H1 (cell line): ENCODE measurements at places on chromosomes 6 and 20.

GRCh38 chr6:26250698-26251044 lies 114.3 kb upstream of the BTN3A2 start:
- peak overlapping the region; percentile 98 for H3K4me3 ChIP-seq
- no peaks in the 10 kb centered on the region for H3K36me3 ChIP-seq
- peak overlapping the region; percentile 97 for H3K27ac ChIP-seq
- no peaks in the 10 kb centered on the region for H3K27me3 ChIP-seq
- DNase-seq = no peak

- DNase-seq = no peak
- H3K4me3 ChIP-seq = no peak overlapping the region
- H3K27ac ChIP-seq = no peak overlapping the region
Measured at GRCh38 chr6:161152907-161153662, 120.8 kb downstream of the AGPAT4 start.

DNA sequence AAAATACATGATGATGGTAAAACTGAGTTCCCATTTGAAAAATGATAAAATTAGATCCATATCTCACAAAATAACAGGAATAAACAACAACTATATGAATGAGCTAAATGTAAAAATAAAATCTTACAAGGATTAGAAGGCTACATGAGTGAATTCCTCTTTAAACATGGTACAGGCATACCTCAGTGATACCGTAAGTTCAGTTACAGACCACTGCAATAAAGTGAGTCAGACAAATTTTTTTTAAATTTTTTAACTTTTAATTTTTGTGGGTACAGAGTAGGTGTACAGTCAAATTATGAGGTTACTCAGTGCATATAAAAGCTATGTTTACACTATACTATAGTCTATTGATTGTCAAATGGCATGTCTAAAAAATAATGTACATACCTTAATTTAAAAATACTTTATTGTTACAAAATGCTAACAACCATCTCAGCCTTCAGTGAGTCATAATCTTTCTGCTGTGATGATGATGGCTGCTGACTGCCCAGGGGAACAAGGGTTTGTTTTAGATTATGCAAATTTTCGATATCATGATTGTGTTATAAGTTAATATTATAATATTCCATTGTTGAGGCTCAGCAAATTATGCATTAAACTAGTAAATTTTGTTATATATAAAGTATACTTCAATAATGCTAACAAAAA lies 222.8 kb upstream of the RUNX2 start:
- no peak for DNase-seq
- no peak overlapping the region for H3K27ac ChIP-seq
- no peaks in the 10 kb centered on the region for H3K27me3 ChIP-seq
- no peak overlapping the region for H3K4me3 ChIP-seq
- no peaks in the 10 kb centered on the region for H3K36me3 ChIP-seq

GRCh38 chr6:42025845-42026243 lies 24.5 kb upstream of the TAF8 start:
- no peak overlapping the region for H3K4me3 ChIP-seq
- no peaks in the 10 kb centered on the region for H3K27me3 ChIP-seq

DNA sequence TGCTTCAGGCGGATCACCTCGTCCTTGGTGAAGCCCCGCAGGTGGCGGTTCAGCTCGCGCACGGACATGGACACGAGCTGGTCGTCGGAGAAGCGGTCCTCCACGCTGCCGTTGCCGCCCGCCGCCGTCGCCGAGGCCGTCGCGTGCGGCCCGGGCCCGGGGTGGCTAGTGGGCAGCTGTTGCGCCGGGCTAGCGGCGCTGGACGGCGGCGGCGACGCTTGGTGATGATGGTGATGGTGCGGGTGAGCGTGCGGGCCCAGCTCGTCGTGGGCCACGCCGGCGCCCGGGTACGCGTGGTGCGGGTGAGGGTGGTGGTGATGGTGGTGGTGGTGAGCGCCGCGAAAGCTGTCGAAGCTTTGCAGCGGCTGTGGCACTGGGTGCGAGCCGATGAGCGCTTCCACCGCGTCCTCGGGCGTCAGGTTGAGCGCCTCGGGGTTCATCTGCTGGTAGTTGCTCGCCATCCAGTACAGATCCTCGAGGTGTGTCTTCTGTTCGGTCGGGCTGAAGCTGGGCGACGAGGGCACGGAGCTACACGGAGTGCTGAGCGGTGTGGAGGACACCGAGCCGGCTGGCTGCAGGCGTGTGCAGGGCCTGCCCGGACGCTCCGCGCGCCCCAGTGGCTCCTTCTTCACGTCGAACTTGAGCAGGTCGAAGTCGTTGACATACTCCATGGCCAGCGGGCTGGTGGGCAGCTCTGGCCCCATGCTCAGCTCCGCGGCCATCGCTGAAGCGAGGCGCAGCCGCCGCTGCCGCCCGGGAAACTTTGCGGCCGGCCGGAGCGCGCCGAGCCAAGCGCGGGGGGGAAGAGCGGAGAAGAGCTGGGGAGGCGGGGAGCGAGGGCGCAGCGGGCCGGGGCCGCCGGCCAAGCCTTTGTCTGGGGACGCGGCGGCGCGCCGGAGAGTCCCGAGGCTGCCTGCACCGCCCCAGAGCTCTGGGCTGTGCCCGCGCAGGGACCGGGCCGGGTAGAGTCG lies 622 bp downstream of the MAFB start:
- H3K4me3 ChIP-seq = peak overlapping the region; percentile 75
- H3K4me1 ChIP-seq = peaks cover 45% of the 10 kb centered on the region
- peaks cover 84% of the 10 kb centered on the region for H3K27me3 ChIP-seq
- H3K36me3 ChIP-seq = no peaks in the 10 kb centered on the region
- DNase-seq = no peak
- no peak overlapping the region for H3K27ac ChIP-seq

GRCh38 chr6:3585320-3585935 lies 128.6 kb upstream of the SLC22A23 start:
- no peak overlapping the region for H3K4me3 ChIP-seq
- DNase-seq = no peak
- no peaks in the 10 kb centered on the region for H3K4me1 ChIP-seq
- H3K36me3 ChIP-seq = no peaks in the 10 kb centered on the region

- no peaks in the 10 kb centered on the region for H3K27me3 ChIP-seq
- H3K4me1 ChIP-seq = peaks cover 6% of the 10 kb centered on the region; the same call in 1 of the 2 replicates
- H3K36me3 ChIP-seq = no peaks in the 10 kb centered on the region
Measured at GRCh38 chr6:109791301-109791700, 100.2 kb downstream of the FIG4 start.

DNA sequence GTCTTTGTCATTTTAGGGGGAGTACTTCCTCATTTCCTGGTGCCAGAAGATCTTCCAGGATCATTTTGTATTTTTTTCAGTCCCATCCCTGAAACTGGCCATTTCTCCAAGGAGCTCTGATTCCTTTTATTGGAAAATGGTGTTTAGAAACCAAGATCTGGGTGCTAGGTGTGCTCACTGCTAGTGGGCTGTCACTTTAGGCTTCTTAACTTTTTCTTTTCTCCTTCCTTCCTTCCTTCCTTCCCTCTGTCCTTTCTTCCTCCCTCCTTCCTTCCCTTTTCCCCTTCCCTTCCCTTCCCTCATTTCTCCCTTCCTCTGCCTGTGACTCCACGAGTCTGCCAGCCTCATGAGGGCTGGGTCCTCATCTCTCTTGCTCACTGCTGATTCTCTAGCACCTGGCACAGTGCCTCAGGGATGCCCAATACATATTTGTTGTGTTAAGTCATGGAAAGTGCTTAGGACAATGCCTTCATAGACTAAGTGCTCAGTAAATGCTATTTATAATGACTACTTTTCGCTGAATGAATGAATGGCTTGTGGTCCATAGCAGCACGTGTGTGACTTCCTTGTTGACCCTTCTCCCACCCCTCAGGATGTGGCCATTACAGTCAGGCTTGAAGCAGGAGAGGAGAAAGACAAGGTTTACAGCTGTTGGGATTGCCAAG lies 36.9 kb downstream of the APCDD1L start:
- DNase-seq = no peak
- no peaks in the 10 kb centered on the region for H3K36me3 ChIP-seq
- no peak overlapping the region for H3K27ac ChIP-seq
- H3K4me1 ChIP-seq = peaks cover 4% of the 10 kb centered on the region

GRCh38 chr6:15340775-15341174 lies 94.9 kb downstream of the JARID2 start:
- no peaks in the 10 kb centered on the region for H3K27me3 ChIP-seq
- H3K36me3 ChIP-seq = no peaks in the 10 kb centered on the region
- no peak overlapping the region for H3K4me3 ChIP-seq
- no peak for DNase-seq
- no peak overlapping the region for H3K27ac ChIP-seq
- H3K4me1 ChIP-seq = peaks cover 31% of the 10 kb centered on the region

GRCh38 chr6:117919275-117919674 lies 12.2 kb downstream of the SLC35F1 start:
- no peaks in the 10 kb centered on the region for H3K36me3 ChIP-seq
- H3K4me1 ChIP-seq = peaks cover 5% of the 10 kb centered on the region; the same call in 1 of the 2 replicates
- H3K27me3 ChIP-seq = peaks cover 18% of the 10 kb centered on the region

GRCh38 chr6:139686308-139686707 lies 311.9 kb upstream of the CITED2 start:
- no peaks in the 10 kb centered on the region for H3K27me3 ChIP-seq
- no peak overlapping the region for H3K27ac ChIP-seq
- H3K36me3 ChIP-seq = no peaks in the 10 kb centered on the region
- DNase-seq = no peak
- no peak overlapping the region for H3K4me3 ChIP-seq
- no peaks in the 10 kb centered on the region for H3K4me1 ChIP-seq

GRCh38 chr6:15685619-15686018 lies 22.8 kb upstream of the DTNBP1 start:
- H3K27me3 ChIP-seq = no peaks in the 10 kb centered on the region
- no peak overlapping the region for H3K27ac ChIP-seq
- H3K4me3 ChIP-seq = no peak overlapping the region
- H3K4me1 ChIP-seq = no peaks in the 10 kb centered on the region

DNA sequence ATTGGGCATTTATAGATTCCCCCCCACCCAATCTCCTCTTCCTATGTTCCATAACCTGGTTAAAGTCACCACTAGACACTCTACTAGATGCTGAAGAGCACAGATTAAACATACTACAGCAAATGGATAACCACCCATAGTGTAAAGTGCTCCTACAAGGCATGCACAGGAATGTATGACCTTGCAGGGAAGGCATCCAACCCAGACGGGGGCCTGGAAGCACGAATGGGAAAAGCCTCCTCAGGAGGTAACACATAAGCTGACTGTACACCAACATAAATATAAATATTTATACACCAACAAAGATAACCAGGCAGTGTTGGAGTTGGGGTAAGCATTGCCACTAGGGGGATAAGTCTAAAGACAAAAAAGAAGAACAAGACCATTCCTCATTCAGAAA lies 691.7 kb downstream of the GRIK2 start:
- H3K4me3 ChIP-seq = no peak overlapping the region
- no peaks in the 10 kb centered on the region for H3K4me1 ChIP-seq
- no peaks in the 10 kb centered on the region for H3K36me3 ChIP-seq
- H3K27me3 ChIP-seq = no peaks in the 10 kb centered on the region
- H3K27ac ChIP-seq = no peak overlapping the region

- no peak overlapping the region for H3K4me3 ChIP-seq
- DNase-seq = no peak
- no peaks in the 10 kb centered on the region for H3K36me3 ChIP-seq
- no peak overlapping the region for H3K27ac ChIP-seq
Measured at GRCh38 chr6:63475707-63476106, 96.6 kb upstream of the LOC128125822 start.

GRCh38 chr20:63808145-63808724 lies 22.8 kb downstream of the ZBTB46 start:
- no peak overlapping the region for H3K27ac ChIP-seq
- H3K36me3 ChIP-seq = no peaks in the 10 kb centered on the region
- H3K4me3 ChIP-seq = no peak overlapping the region
- no peaks in the 10 kb centered on the region for H3K4me1 ChIP-seq

- no peak overlapping the region for H3K4me3 ChIP-seq
- H3K36me3 ChIP-seq = no peaks in the 10 kb centered on the region
- peak; percentile 33 for DNase-seq
- H3K27ac ChIP-seq = no peak overlapping the region
- H3K27me3 ChIP-seq = no peaks in the 10 kb centered on the region
Measured at GRCh38 chr20:24702501-24703283, 233.3 kb downstream of the SYNDIG1 start.

DNA sequence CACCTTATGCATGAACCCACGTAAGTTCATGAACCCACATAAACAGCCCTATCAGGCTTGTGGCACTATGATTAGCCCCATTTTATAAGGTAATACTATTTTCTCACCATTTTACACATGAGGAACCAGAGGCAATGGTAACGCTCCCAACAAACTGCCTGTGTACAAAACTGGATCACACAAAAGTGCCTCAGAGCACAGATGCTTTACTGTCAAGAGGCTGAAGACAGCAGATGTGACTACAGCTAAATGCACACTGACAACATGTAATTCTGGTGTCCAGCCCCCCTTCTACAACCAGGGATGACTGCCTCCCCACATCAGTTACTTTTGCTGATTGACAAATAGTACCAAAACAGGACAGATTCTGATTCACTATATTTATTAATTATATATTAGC lies 69.6 kb downstream of the GMDS start:
- DNase-seq = no peak
- H3K36me3 ChIP-seq = no peaks in the 10 kb centered on the region
- H3K4me3 ChIP-seq = no peak overlapping the region
- no peaks in the 10 kb centered on the region for H3K4me1 ChIP-seq
- H3K27me3 ChIP-seq = no peaks in the 10 kb centered on the region

- H3K4me3 ChIP-seq = no peak overlapping the region
- H3K36me3 ChIP-seq = no peaks in the 10 kb centered on the region
- no peak for DNase-seq
- no peaks in the 10 kb centered on the region for H3K27me3 ChIP-seq
- H3K4me1 ChIP-seq = no peaks in the 10 kb centered on the region
Measured at GRCh38 chr20:11128220-11128718, 454.5 kb upstream of the JAG1 start.

DNA sequence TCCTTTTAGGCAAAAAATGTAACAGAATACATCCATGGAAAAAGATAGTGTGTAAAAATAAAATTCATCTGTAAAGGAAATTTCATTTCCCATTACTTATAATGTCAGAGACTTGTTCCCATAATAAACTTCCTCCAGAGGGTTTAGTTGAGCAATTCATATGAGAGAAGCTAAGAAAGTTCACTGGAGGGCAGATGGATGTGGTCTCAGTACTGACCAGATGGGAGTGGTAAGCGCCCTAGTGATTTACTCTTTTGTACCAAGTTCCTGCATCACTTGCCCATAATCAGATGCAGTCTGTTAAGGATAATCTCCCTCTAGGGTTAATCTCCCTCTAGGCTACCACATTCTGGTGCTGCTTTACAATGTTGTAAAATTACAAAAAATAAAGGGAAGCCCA lies 61.7 kb downstream of the ESF1 start:
- H3K27me3 ChIP-seq = no peaks in the 10 kb centered on the region
- no peak for DNase-seq
- peaks cover 14% of the 10 kb centered on the region for H3K36me3 ChIP-seq
- no peak overlapping the region for H3K27ac ChIP-seq
